Hippocampal formation (tissue), 2 donors: ENCODE measurements at places on chromosomes 7 and 10.

DNA sequence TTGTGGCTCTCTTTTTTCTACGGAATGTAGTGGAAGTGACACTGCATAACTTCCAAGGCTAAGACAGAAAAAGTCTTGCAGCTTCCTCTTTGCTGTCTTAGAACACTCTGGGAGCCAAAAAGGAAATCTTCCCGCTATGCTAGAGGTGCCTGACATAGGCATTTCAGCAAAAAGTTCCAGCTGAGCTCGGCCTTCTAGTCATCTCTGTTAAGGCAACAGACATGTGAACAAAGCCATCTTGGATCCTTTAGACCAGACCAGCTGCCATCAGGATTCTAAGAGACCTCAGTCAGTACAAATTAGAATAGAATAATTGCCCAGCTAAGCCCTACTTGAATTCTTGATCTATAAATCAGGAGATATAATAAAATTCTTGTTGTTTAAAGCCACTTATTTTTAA is 16.3 kb upstream of the COL1A2 start:
- DNase-seq = no peak

- no peak for DNase-seq
Measured at GRCh38 chr10:99224766-99225165, 10.9 kb downstream of the HPSE2 start.

DNA sequence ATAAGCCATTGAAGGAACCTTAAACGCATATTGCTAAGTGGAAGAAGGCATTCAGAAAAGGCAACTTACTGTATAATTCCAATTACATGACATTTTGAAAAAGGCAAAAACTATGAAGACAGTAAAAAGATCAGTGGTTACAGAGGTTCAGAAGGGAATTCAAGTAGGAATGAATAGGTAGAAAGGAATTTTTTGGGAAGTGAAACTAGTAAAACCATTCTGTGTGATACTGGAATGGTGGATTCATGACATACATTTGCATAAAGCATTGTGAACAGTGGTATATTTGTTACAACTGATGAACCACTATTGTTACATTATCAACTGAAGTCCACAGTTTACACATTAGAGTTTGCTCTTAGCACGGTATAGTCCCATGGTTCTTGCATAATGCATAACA is 114.2 kb upstream of the GPR22 start:
- no peak for DNase-seq

DNA sequence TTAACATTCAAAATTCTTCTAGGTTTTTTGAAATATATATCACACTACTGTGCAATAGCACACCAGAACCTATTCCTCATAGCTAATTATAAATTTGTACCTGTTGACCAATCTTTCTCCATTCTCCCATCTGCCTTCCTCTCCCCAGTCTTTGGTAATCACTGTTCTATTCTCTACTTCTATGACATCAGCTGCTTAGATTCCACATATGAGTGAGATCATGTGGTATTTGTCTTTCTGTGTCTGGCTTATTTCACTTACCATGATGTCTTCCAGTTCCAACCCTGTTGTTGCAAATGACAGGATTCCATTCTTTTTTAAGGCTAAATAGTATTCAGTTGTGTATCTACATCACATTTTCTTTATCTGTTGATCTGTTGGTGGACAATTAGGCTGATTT is 54.4 kb upstream of the CCDC6 start:
- no peak for DNase-seq

- no peak for DNase-seq
Measured at GRCh38 chr10:69864321-69864720, 62.6 kb downstream of the COL13A1 start.
